ENCODE measurements at places on chromosomes 7 and 10.

- no peak for DNase-seq
Observed at GRCh38 chr7:92723205-92723604, 113.2 kb downstream of the CDK6 start.

GRCh38 chr7:156034397-156034796 lies 222.1 kb upstream of the SHH start:
- no peak for DNase-seq

- DNase-seq: no peak
Observed at GRCh38 chr10:84269773-84270172, 24.9 kb downstream of the RGR start.

DNA sequence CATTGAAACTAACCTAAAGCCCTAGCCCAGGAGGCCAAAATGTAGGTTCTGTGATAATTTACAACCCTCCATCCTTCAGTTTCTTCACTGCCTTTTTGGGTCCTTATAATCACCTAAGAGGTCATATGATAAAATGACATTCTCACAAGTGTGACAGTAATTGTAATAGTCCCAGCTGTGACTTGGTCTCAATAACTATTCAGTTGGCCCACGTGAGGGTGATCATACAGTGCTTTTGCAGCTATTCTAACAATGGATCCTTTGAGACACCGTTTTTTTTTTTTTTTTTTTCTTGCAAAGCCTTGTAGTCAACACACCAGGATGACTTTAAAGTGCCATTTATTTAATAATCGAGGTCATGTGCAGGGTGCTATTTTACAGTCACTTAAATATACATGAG lies 760.0 kb downstream of the PHTF2 start:
- no peak for DNase-seq

DNA sequence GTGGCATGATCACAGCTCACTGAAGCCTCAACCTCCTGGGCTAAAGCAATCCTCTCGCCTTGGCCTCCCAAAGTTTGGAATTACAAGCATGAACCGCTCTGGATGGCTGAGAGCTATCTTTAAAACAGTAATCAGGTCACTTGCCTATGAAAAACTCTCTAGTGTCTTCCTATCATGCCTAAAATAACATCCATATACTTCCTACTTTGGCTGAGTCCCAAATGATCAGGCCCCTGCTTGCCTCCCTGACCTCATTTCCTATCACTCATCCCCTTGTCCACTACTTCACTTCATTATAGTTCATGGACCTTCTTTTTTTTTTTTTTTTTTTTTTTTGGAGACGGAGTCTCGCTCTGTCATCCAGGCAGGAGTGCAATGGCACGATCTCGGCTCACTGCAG lies 28.0 kb downstream of the SEPTIN7 start:
- no peak for DNase-seq

- DNase-seq: no peak
Observed at GRCh38 chr10:15791816-15792524, 68.3 kb downstream of the MINDY3 start.

- no peak for DNase-seq
Observed at GRCh38 chr7:37425498-37425897, 23.2 kb downstream of the ELMO1 start.

- DNase-seq: no peak
Observed at GRCh38 chr10:72106154-72106849, 18.0 kb upstream of the SPOCK2 start.

GRCh38 chr7:66505009-66505408 lies 123.7 kb upstream of the KCTD7 start:
- no peak for DNase-seq

GRCh38 chr7:74542558-74543117 lies 88.9 kb downstream of the GTF2IRD1 start:
- DNase-seq: no peak

DNA sequence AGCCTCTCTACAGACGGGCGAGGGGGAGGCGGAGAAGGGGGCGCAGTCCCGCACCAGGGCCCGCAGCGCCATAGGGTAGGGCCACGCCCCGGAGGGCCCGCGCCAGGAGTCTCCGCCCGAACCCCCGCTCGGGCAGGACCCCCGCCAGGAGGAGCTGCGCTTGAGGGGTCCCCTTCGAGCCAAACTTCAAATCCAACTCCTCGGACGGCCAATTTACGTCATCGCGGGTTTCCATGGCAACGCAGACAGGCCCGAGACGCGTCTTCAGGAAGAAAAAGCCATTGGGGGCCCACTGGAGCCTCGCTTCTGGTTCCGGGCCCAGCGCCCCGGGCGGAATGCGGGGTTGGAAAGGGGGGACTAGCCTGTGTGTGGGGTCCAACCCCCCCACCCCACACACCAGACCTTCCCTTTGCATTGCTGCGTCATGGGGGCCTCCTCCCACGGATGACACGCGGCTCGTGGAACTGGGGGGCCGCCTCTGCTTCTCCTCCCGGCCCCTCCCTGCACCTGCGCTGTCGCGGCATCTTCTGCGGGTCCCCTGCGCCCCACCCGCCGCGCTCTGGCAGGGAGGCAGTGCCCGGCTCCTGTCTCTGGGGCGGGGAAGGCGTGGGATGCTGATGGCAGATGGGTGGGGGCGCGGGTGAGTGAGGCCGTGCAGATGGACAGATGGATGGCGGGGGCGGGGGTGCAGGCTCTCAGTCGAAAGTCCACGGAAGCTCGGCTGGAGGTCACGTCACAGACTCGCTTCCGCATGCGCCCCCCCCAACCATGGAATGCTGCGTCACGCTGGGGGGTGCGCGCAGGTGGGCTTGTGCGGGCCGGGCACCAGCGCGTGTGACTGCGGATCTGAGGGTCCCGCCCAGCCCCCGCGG lies 1.2 kb downstream of the CALY start:
- DNase-seq: peak; percentile 54

DNA sequence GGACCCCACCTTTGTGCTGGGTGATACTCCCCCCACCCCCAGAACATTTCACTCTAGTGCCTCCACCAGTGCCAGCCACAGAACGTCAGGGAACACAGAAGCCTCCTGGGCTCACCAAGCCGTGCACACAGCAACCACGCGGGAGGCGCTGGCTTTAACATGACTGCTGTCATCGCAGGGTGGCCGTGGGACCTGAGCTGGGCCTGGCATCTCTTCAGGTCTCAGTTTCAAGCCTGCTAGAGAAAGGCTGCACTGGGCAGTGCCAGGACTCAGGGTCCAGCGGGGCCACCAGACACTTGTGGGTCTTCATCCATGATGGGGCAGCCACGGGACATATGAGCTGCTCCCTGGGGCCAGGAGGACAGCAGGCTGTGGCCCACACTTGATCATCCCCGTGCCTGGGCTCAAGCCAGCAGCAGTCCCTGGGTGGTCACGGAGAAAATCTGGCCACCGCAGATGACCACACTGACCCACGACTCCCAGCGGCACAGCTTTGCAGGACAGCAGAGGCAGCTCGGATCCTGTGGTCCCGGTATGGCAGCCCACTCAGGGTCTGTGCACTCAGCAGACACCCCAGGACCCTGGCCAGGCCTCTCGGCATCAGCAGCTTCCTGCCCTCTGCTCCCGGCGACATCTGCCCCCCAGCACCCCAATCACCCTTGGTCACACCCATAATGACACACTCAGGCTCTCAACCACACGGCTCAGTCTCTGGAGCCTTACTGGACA lies 44.2 kb downstream of the CAMK2B start:
- no peak for DNase-seq

GRCh38 chr7:134988161-134988560 lies 1.9 kb downstream of the AGBL3 start:
- no peak for DNase-seq

All from stimulated activated CD4-positive, alpha-beta T cell treated with anti-CD3 and anti-CD28 coated beads, Interleukin-1b, Interleukin-23, amount 100 ng/mL, for 1 hour (primary cell).